Spinal cord (tissue), 10 donors: ENCODE measurements at places on chromosomes 2 and 18. TPM values are rescaled to one million over a fixed set of nuclear protein-coding genes. Genes with fewer than 3 reads are reported as not detected.

DNA sequence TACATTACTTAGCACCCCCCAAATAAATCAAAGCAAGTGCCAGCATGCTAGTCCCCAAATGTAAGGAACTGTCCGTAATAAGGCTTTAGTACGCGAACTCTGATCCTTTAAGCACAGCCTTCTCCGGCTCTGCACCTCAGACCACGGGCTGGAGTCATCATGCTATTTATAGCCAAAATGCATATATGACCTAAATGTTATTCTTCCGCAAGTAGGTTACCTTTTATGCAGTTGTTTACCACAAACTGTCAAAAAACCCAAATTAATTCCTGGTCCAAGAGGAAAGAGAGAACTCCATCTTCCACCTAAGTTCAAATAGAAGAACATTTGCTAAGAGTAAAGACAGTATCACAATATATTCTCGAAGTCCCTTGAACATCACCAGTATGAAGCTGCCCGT lies 42.7 kb downstream of the ZNF516 start:
- no peak for DNase-seq

- DNase-seq: no peak
Observed at GRCh38 chr2:132953771-132954170, 283.8 kb upstream of the LYPD1 start.

DNA sequence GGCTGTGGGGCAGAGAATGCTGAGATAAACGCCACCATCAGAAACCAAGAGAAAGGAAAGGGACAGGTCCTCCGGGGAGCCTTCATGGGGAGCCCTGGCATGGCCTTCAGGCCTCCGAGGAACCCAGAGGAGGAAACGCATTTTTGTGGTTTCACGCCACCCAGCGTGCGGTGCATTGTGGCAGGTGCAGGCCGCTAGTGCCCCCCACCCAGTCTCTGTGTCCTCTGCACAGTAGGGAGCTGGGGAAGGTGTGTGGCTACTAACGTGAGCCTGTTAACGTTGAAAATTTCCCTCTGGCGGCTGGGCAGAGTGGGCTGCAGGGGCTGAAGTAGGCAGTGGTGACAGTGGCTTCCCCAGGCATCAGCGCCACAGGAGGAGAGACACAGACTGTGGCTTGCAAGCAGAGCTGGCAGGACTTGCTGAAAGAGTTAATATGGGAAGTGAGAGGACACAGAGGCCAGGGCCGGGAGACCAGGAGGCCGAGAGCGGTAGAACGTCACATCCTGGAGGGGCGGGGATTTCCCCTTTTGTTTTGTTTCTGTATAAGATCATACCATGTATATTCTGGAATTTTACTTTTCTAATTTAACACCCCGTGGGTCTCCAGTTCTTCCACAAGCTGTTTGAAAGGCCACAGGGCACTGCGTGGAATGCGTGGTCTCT lies 166.9 kb downstream of the GBX2 start:
- DNase-seq: no peak

GRCh38 chr2:185108588-185108987 lies 510.3 kb downstream of the ZNF804A start:
- no peak for DNase-seq

GRCh38 chr2:216405588-216405987 lies 6.7 kb upstream of the SMARCAL1 start:
- DNase-seq: no peak

GRCh38 chr2:74760875-74761630 lies 72.9 kb upstream of the HK2 start:
- DNase-seq: no peak

DNA sequence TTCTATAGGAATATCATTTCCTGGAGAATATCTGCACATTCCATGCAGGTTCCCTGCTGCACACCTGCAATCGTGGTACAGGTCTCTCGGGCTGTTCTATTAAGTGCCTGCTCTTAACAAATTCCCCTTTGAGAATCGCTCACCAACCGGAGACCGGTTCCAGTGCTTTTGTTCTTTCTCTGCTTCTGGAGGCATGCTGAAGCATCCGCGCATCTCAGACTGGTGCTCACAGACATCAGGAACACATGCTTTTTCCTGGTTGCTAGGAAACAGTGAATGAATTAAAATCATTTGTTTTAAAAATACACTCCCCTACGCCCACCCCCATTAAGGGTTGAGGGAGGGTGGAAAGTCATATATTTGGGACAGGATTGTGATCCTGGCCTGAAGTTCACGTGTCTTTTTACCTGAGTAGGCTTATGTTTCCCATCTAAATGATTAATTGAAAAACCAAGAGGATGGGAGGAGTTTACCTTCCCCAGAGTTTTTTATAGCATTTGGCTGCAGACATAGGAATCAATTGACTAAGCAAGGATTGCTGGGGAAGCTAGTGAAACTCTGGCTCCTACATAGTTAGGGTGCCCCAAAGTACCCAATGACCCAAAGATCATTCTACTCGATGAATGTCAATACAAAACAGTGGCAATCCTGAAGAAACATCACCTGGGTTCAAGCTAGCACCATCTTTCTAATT lies at the start of gene C2orf80:
Gene C2orf80, minus strand, starts transcription at position 221 of the 694 bp plus-strand sequence. CDS start 3,044 bp downstream, outside the sequence.
- DNase-seq: peak; percentile 97

DNA sequence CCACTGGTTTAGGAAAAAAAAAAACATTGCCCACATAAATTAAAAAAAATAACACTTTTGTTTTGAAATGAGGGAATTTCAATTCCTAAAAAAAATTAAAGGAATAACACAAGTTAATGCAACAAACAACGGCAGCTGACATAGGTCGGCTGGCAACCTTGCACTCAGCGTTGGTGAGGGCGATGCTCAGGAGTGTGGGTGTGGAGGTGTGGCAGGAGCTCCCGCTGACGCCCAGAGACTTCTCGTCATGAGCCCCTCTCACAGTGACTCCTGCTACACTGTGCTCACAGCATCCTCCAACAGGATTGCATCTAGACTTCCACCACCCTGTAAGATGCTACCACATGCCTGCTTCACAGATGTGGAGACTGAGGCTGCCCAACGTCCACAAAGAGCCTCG lies 150.3 kb upstream of the PXDN start:
- no peak for DNase-seq

DNA sequence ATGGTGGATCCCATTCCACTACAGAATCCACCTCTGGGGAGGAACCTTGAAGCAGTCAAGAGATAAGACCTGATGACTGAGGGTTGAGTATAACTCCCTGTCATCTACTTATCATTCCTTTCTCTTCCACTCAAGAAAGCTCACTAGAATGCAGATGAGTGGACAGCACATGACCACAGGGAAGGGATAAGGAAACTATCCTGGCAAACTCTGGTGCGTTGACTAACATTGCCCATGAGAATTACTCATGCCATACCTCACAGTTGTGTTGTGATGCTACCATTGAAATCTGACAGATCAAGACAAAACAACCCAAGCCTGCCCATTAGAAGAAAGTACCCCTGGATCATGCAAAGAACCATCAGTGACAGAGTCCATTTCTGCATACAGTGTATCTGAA lies 26.5 kb downstream of the SLC16A14 start:
- DNase-seq: no peak

DNA sequence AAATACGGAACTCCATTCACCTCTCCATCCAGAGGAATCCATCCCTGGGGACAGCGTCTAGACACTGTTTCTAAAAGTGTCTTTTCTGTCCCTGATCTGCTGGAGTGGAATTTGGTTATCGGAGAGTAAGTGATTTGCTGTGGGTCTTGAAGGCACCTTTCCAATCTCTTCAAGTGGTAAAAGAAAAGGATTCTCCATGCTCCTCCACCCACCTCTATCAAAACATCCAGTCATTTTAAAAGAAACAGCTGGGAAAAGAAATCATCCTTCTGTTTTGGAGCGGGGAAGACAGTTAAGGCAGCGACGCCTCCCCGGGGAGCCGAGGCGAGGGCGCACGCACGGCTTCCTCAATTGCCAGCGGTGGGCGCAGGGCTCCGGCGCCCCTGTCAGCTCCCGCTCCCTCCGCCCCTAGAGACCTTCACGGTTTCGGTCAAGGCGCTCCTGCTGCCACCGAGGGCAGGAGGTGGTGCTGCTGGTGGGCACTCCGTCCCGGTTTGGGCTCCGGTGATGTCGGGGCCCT lies 547 bp downstream of the SLC35F5 start:
- no peak for DNase-seq

DNA sequence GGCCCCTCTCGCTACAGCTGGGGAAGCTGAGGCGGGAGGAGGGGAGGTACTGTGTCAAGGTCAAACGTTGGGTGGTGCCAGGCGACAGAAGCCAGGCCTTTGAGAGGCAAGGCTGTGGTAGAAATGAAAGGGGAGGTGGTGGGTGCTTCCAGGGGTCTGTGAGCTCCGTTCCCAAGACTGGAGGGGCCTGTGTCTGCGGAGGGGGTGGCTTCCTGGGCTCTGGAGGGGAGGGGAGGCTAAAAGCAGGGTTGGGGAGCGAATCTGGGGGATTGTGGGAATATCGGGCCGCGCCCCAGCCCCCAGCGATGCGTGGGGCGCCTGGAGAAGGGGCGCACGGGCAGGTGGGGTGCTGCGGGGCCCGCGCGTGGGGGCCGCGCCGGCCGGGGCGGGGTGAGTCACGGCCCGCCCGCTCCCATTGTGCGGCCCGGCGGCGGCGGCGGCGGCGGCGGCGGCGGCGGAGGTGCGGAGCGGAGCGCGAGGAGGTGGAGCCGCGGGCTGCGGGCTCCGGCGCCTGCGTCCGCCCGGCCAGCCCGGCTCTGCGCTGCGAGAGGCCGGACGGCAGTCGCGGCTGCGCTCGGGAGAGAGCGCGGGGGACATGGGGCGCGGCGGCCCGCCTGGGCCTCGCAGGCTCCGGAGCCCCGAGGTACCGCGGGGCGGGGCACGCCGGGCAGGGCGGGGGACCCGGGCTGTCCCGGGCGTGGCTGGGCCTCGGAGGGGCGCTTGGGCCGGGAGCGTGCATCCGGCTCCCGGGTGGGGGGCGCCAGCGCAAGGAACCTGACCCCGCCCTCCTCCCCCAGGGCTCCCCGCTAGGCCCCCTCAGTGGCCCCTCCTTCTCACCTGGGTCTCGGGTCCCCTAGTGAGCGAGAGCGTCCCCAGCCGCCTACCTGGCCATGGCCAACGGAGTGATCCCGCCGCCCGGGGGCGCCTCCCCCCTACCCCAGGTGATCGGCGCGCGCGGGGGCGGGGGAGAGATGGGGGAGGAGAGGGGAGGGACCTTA lies at the start of gene SLC4A3:
Gene SLC4A3, plus strand, starts transcription at position 528 of the 998 bp plus-strand sequence. Its CDS starts 363 bp downstream, at position 891.
- DNase-seq: peak; percentile 67

- DNase-seq: no peak
Observed at GRCh38 chr2:151630372-151630771, 103.9 kb downstream of the NEB start.

DNA sequence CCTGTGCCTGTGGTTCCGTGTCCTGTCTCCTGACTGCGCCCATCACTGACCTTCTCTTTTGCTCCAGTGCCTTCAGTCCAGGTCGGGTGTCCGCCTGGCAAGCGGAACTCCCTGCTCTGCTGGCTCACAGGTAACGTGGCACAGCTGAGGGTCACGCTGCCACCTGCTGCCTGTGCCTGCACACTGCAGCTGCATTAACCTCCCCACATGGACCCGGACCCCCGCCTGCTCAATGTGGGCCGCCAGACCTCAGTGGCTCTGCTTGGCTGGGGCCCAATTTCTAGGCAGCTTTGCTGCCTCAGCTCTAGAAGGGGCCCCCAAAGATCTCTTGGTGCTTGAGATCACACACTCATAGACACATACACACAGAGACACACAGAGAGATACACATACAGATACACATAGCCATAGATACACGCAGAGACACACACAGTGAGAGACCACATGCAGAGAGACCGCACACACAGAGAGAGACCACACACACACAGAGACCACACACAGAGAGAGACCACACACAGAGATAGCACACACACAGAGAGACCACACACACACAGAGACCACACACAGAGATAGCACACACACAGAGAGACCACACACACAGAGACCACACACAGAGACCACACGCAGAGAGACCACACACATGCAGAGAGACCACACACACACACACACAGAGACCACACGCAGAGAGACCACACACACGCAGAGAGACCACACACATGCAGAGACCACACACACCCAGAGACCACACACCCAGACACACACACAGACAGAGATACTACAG lies 14.9 kb upstream of the CNNM3 start:
- DNase-seq: peak; percentile 31

DNA sequence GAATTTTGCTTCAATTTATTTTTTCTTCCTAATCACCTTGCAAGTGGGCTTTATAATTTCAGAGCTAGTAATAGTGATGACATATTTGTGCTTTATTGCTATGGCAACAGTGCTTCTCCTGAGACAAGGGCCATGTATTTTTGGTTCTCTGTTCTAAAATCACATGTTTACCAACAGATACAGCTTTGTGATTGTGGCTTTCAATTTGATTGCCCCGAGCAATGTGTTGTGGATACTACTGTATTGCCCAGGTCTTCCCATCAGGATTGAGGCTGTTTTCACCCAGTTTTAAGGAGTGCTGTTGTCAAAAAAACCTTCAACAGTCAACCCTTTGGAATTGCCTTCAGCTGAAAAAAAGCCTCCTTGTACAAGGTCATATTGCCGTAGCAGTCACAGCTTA lies 841.4 kb upstream of the VRK2 start:
- no peak for DNase-seq

GRCh38 chr2:157757500-157757899 lies 118.6 kb downstream of the ACVR1 start:
- no peak for DNase-seq

- DNase-seq: no peak
Observed at GRCh38 chr2:133885847-133886246, 317.6 kb upstream of the NCKAP5 start.

GRCh38 chr18:23231340-23232021 lies 96.2 kb downstream of the CABLES1 start:
- DNase-seq: no peak

- no peak for DNase-seq
Observed at GRCh38 chr18:6444466-6445228, 29.9 kb upstream of the L3MBTL4 start.

DNA sequence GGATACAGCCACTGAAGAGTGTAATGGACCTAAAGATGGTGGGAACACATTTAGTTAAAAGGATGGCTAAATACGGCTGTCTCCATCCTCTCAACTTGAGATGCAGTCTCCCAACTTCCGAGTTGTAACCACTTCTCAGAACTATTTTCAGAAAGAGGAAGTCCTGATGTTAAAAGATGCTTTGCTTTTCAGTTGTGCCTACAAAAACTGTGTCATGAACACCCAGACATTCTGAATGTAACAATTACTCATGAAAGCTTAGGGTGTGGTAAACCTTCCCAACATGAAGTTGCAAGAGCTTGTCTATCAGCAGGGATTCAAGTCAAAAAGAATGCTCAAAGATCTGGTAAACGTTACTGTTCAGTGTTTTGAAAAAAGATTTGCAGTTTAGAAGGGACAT lies 147.9 kb downstream of the DOCK10 start:
- no peak for DNase-seq

- no peak for DNase-seq
Observed at GRCh38 chr2:120486946-120487345, 141.0 kb downstream of the INHBB start.

- no peak for DNase-seq
Observed at GRCh38 chr2:64283641-64284361, 139.6 kb upstream of the PELI1 start.

Gene KCNG2
- 2.2 TPM for polyA plus RNA-seq

Gene DCTN1
- 296 TPM for polyA plus RNA-seq

Gene ANKRD36B
- polyA plus RNA-seq: 18.1 TPM

Gene OTOS
- 0.39 TPM for polyA plus RNA-seq

Gene CNGA3
- 15.2 TPM for polyA plus RNA-seq
